ENCODE measurements at places on chromosomes 12 and 14. TPM values are rescaled to one million over a fixed set of nuclear protein-coding genes. Genes with fewer than 3 reads are reported as not detected.

Gene KRT72
- polyA plus RNA-seq: not detected

Gene C12orf50
- polyA plus RNA-seq: not detected

DNA sequence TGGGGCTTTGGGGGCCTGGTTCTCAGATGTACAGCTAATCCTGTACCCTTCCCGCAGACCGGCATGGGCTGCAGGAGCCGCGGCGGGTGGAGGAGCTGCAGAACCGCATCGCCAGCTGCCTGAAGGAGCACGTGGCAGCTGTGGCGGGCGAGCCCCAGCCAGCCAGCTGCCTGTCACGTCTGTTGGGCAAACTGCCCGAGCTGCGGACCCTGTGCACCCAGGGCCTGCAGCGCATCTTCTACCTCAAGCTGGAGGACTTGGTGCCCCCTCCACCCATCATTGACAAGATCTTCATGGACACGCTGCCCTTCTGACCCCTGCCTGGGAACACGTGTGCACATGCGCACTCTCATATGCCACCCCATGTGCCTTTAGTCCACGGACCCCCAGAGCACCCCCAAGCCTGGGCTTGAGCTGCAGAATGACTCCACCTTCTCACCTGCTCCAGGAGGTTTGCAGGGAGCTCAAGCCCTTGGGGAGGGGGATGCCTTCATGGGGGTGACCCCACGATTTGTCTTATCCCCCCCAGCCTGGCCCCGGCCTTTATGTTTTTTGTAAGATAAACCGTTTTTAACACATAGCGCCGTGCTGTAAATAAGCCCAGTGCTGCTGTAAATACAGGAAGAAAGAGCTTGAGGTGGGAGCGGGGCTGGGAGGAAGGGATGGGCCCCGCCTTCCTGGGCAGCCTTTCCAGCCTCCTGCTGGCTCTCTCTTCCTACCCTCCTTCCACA is 7.6 kb downstream of the NR4A1 start:
- DNase-seq: no peak

- no peak for DNase-seq
These were observed 41.4 kb downstream of the SCARB1 start for GRCh38 chr12:124822218-124822617.

DNA sequence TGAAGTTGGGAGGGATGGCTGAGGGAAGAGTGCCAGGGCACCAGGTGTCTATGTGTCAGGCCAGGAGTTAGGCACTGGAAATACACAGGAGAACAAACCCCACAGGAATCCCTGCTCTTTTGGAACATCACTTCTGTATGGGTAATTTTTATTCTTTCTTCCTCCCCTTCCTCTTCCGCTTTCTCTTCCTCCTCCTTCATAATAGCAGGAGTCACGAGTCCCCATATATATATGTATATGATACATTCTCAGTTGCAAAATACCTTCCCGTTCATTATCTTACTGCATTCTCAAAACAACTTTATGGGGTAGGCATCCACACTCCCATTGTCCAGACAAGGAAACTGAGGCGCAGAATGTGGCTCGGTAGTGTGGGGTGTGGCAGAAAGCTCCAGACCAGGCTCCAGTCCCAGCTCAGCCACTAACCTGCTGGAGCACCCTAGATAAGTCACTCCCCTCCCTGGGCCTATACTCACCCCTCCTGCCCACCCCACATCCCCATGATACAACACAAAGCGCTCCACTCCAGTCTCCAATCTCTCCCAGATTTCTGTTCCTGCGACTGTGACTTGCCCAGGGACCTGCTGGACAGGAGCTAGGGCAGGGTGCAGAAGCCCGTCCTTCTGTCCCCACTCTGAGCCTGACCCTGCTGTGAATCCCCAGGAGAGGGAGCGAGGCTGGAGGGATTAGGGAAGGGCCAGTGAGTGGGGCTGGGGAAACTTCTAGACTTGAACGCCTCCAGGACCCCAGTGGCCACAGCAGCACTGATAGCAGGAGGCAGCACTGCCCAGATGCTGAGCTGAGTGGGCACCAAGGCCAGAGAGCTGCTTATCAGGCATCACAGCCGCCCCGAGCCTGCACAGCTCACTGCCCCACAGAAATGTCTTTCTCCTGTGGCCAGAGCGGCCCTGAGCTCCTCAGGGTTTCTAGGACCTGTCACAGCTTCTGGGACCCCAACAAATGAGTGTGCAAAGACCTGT is 1.4 kb upstream of the AQP2 start:
- no peak for DNase-seq

DNA sequence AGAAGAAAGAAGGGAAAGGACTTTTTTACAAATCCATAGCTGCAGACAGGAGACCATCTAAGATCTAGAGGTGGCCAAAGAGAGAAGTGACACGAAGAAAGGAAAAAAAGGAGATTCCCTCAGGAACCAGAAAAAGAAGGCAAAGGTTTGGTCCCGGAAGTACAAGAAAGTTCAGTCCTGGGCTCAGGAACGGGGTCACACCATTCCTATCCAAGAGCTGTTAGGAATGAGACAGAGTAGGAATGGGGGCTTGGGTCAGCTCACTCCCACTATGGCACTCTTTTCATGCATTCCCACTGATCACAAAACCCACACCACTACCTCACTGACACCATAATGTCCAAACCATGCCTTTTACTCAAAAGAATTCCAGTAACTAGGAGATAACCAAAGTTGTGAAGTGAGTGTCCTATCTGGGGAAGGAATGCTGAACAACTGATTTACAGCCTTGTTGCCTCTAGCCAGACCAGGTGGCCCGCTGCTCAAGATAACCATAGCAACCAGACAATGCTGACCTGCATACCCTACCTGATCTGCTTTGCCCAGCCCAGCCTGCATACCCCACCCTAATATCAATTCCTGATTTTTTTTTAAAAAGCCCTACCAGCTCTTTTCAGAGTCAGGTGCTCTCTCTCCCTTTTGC is 8.4 kb downstream of the PPP2R3C start:
- DNase-seq: no peak

DNA sequence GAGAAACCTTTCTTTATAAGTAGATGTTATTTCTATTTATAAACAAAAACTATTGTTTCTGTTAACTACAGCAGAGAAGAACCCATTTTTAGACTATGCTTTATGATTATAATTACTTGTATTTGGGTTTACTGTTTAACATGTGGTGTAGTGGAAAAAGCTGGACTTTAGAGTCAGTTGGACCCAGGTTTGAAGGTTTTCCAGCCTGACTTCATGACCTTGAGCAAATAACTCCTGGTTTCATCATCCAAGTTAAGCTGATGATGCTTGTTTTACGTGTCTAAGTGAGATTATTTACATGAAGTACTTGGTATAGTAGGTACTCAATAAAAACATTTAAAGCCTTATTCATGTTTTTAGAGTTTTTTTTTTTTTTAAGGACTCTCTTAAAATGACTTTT is 221.8 kb upstream of the ARHGAP5 start:
- no peak for DNase-seq

GRCh38 chr12:23927907-23928306 is 21.6 kb downstream of the SOX5 start:
- no peak for DNase-seq

DNA sequence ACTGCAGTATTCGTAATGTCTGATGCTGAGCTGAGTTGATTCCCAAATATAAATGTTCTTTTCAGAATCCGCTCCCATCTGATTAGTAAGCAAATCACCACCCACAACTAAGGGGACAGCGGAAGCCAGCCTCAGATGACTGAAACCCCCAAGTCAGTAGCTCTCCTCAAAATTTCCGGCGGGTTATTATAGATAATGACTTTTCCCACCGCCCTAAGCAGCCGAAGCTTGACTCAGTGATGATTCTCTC is 469 bp upstream of the LRFN5 start:
- DNase-seq: no peak

GRCh38 chr12:68953536-68953935 is 20.6 kb upstream of the CPM start:
- no peak for DNase-seq

DNA sequence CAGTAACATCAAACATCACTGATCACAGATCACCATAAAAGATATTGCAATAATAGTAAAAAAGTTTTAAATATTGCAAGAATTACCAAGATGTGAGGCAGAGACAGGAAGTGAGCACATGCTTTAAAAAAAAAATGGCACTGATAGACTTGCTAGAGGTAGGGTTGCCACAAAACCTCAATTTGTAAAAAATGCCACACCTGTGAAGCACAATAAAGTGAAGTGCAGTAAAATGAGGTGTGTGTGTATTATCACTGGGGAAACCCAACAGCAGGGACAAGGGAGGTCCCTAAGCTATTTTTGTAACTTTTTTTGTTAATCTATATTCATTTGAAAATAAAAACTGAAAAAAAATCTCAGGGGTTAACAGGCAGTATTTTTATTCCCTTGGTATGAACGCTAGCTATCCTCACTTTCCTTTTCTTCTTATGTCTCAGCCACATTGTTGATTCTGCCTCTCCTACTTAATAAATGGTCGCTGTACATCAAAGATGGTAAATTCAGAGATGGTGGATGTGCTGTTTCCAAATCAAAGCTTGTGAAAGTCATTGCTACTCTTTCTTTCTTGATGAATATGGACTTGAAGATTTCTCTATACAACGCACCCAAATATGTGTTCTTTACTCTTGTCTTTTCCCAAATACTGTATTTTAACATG is 14.0 kb upstream of the KLRD1 start:
- DNase-seq: no peak

- DNase-seq: no peak
These were observed 19.7 kb upstream of the CD9 start for GRCh38 chr12:6180268-6181051.

DNA sequence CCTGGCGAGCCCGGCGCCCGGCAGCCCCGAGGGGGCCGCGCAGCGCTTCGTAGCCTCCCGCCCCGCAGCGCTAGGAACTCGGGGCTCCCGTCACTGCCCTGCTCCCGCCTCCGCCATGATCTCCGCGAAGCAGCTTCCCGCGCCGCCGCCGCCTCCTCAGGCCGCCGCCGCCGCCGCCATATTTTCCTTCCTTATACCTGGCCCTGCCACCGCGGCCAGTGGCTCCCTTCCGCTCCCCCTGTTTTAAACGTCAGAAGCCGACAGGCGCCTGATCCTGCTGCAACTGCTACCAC is 286 bp downstream of the PPP4R3A start:
- no peak for DNase-seq

All from liver (tissue), 10 donors.